ENCODE measurements at places on chromosomes 12 and 14.

GRCh38 chr12:99035803-99036202 lies 390.7 kb downstream of the APAF1 start:
- DNase-seq = no peak

DNA sequence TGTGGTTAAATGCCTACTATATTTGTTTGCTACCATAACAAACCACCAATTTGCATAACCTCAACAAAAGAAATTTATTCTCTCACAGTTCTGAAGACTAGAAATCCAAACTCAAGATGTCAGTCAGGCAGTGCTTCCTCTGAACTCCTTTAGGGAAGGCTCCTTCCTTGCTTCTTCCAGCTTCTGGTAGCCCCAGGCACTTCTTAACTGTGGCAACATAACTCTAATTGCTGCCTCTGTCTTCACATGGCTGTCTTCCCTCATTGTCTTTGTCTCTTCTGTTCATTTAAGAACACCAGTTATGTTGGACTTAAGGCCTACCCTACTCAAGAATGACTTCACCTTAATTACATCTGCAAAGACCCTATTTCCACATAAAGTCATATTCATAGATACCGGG lies 206.9 kb downstream of the SYT1 start:
- no peak for DNase-seq

GRCh38 chr12:104538891-104539462 lies 82.2 kb downstream of the CHST11 start:
- no peak for DNase-seq

DNA sequence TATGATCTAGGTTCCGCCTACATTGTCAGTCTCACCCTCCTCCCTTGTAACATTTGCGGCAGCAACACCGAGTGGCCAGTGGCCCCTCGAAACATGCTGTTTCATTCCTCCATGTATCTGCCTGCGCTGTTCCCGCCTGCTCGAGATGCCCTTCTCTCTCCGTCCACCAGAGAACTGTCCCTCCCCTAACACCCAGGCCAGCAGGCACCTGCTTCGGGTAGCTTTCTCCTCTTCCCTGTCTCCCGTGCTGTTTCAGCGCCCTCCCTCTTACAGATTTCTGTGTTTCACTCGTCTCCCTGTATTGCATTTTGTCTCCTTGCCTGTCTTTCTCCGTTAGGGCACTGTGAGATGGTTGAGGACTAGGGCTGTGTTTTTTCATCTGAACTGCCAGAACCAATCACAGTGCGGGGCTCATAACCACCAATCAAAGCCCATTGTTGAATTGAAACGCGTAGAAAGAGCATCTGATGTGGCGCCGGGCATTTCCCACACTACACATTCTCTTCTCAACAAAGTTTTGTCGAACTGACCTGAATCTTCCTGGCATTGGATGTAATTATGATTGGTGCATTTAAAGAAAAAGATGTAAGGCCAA lies 40.9 kb upstream of the ELK3 start:
- DNase-seq = no peak

GRCh38 chr12:62347922-62348650 lies 87.9 kb downstream of the USP15 start:
- DNase-seq = no peak

- no peak for DNase-seq
Observed at GRCh38 chr12:122166422-122167349, 7.3 kb downstream of the IL31 start.

DNA sequence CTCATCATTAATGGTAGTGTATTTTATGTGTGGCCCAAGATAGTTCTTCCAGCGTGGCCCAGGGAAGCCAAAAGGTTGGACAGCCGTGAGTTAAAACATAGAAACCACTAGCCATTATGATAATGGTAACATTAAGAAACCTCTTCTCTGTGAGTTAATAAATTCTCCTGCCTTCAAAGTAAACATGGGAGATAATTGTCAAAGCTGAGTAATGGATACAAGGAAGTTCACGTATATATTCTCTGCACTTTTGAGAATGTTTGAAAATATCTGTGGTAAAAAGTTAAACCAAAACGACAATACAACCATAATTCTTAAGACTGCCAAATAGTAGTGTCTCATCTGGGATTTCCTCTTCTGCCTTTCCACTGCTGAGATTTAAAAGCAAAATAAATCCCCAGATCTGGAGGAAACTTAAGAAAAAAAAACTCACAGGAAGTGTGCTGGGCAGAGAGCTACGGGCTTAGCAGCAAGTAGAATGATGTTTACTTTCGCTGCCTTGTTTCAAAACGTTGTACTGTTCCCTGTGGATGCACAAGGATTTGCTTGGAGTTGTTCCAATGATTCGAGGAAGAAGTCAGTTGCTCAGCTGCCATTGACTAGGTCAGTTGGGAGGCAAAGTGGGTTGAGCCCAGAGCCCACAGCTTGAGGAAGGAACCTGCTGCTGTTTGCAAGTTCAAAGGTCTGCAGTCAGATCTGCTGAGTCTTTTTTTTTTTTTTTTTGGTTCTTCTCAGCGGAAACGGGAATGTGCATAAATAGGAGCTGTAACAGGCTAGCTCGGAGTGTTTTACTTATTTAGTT lies 1.7 kb downstream of the TPCN1 start:
- peak; percentile 50 for DNase-seq

- no peak for DNase-seq
Observed at GRCh38 chr14:69387311-69387710, 10.8 kb downstream of the ERH start.

GRCh38 chr12:110932046-110932445 lies 11.7 kb upstream of the MYL2 start:
- no peak for DNase-seq

DNA sequence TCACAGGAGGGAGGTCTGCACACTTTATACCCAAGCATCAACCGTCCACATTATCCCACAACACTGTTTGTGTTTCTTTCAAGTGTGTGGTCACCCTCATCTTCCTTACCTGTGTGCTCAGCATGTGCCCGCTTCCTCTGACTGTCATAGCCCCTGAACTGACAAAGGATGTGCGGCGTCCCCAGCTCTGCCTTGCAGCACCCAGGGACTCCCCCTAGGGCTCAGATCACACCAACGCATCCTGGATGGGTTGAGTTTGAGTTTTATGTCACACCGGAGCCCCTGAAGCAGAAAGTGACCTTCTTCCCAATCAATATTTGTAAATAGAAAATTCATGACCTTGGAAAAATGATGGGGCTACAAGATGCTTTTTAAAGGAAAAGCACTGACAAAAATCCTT lies 770.7 kb upstream of the TMEM132C start:
- DNase-seq = no peak

DNA sequence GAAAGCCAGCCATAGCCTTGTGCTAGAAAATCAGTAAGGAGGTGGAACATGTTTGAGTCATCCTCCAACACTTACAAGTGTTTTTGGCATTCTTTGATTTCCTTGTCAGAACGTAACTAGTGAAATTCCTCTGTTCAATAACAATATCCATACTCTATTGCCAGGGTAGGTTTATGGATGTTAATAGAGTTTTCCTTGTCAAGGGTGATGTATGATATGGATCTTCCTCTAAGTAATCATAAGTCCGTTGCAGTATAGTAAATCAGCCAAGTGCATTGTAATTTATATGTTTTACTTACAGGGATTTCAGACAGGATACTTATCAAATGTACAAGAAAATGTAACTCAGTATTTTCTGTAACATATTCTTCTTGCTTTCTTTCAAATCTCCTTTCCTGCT lies 19.4 kb downstream of the NAV3 start:
- no peak for DNase-seq

GRCh38 chr12:25940886-25941285 lies 17.6 kb upstream of the RASSF8 start:
- DNase-seq = no peak

GRCh38 chr12:115149279-115149678 lies 465.3 kb upstream of the TBX3 start:
- no peak for DNase-seq

DNA sequence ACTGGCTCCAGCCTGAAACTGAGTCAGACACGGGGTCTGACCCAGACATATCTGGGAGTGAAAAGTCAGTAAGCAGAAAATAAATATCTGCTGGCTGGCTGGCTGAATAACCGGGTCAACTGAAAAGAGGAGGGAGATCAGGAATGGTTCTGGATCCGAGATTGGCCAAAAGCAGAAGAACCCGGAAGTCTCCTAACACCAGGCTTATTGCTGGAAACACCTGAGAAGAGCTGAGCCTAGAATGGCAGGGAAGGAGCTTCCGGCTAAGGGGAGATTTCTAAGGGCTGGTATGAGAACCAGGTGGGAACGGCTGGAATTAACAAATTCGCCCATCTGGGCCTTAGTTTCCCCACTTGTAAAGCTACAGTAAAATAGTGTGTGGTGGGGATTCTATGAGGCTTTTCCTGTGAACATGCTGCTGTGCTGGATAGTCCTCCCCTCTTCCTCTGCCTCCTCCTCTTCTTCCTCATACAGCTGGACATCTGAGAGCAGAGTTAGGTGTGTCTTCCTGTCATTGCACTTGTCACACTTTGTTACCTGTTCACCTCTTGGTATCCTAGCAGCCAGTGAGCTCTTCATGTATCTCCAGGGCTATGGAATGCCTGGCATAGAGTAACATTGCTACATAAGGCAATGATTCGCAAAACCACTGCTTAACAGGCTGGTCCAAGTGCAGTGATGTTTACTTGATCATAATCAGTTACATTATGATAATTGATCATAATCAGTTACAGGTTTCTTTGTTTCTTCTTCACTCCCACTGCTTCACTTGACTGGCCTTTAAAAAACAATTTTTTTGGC lies 2.0 kb upstream of the SHMT2 start:
- DNase-seq = no peak

DNA sequence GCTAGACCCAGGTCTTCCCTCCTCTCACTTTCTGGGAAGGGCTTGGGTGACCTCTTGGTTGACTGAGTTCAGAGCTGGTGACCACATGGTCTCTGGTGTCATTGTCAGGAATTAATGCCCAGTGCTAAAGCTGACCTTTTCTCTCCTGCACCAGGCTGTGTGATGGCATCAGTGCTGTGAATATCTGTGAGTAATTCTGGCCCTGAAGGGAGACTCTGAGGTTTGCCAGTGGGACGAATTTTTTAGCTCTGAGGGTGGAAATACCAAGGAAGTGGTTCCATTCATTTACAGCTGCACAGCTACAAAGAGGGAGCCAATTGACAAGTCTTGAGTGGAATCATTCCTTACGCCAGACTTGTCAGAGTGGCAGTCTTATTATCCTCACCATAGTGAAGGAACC lies 6.2 kb upstream of the KRT86 start:
- no peak for DNase-seq

GRCh38 chr14:90693413-90693812 lies 122.8 kb downstream of the TTC7B start:
- no peak for DNase-seq

GRCh38 chr14:46259536-46259935 lies 392.0 kb downstream of the RPL10L start:
- no peak for DNase-seq

DNA sequence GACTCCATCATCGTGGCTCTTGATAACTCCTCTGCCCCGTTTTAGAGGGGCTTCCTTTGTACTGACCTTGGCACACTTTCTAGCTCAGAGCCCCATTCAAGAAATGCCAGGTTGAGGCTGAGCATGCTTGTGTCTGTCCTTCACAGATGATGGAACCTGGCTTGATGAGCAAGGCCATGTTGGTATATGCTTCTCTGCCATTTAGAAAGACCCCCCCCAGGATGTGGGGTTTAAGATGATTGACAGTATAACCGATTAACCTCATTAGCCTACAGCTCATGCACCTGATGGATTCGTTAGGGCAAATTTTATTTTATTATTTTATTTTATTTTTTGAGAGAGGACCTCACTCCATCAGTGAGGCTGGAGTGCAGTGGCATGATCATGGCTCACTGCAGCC lies 21.0 kb downstream of the BATF start:
- DNase-seq = no peak

DNA sequence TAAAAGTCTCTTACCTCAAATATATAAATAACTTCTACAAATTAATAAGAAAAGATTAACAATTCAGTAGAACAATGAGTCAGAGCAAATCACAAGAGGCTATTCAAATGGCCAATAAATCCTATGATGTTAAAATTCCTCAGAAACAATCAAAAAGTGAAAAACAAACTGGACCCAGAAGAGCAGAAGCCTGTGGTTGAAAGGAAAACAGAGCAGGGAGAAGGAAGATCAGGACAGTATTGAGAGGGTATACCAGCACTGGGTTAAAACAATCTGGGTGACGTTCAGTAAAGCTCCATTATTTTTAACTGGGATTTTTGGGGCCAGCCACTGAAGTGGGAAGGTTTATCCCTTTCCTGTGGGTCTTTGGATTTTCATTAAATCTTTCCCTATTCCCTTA lies 39.7 kb upstream of the PCED1B start:
- no peak for DNase-seq

GRCh38 chr12:47574252-47575021 lies 131.4 kb downstream of the RPAP3 start:
- no peak for DNase-seq

- DNase-seq = peak; percentile 8
Observed at GRCh38 chr14:21902561-21903181, 229.1 kb upstream of the OR4E1 start.

- no peak for DNase-seq
Observed at GRCh38 chr12:40561395-40561966, 130.8 kb upstream of the CNTN1 start.

DNA sequence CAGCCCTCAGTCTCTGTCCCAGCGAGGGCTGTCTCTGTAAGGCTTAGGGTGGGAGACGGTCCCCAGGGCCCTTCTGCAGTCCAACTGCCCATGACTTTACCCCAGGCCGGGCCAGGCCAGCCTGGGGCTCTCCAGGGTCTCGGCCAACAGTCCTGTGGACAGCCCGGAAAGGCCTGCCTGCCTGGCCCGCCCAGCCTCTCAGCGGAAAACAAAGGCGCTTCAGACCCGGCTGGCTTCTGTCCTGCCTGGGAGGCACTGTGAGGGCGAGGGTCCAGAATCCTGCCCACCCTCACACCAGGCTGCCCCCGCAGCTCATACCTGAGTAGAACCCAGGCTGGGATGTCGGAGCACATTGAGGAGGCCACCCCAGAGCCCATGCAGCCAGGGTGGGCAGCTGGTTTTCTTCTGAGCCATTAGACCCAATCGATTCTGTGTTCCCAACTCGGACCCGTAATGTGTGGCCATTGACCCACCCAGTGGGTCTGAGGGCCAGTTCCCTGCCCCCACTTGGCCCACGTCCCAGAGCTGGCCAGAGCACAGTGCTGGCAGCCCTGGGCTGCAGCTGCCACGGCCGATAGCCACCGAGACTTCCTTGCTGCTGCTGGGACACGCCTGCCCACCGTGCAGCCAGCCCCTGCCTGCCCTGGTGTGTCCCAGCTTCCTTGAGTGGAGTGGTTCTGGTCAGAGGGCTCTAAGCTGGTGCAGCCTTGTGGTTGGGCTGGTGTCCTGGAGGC lies 1.6 kb downstream of the CRIP2 start:
- DNase-seq = no peak

GRCh38 chr14:61152851-61153364 lies 128.2 kb downstream of the TMEM30B start:
- no peak for DNase-seq

- no peak for DNase-seq
Observed at GRCh38 chr12:28320353-28320752, 130.1 kb downstream of the CCDC91 start.

GRCh38 chr14:67268426-67269150 lies 27.4 kb downstream of the PALS1 start:
- DNase-seq = no peak

DNA sequence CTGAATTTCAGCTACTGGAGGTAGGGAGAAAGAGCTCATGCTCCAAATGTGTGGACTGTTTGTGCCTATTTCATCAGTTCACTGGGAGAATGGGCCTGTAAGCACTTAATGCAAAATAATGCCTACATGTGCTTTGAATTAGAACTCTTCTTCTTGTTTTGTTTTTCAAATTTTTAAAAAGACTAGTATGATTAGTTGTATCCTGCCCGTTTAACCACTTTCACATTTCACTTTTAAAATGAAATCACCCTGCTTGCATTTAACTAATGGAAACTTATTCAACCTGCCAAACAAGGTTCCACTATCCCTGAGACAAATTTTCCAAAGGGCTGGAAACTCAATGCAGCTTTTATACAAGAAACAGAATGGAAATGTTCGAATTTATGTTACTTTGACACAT lies 79.7 kb downstream of the SAMD4A start:
- DNase-seq = no peak

All from inflammatory macrophage treated with lipopolysaccharide for 1 hour (primary cell).